NCI-H226 (cell line): ENCODE measurements at places on chromosomes 5 and 9.
A peak's percentile ranks its signal among the peaks of the same experiment; 100 is the strongest.

- no peak for DNase-seq
Observed at GRCh38 chr5:26329562-26330189, 708.7 kb downstream of the CDH9 start.

GRCh38 chr9:70085241-70085640 is 41.6 kb downstream of the MAMDC2 start:
- DNase-seq = no peak

GRCh38 chr5:36273809-36274526 is 27.7 kb downstream of the RANBP3L start:
- DNase-seq = no peak

DNA sequence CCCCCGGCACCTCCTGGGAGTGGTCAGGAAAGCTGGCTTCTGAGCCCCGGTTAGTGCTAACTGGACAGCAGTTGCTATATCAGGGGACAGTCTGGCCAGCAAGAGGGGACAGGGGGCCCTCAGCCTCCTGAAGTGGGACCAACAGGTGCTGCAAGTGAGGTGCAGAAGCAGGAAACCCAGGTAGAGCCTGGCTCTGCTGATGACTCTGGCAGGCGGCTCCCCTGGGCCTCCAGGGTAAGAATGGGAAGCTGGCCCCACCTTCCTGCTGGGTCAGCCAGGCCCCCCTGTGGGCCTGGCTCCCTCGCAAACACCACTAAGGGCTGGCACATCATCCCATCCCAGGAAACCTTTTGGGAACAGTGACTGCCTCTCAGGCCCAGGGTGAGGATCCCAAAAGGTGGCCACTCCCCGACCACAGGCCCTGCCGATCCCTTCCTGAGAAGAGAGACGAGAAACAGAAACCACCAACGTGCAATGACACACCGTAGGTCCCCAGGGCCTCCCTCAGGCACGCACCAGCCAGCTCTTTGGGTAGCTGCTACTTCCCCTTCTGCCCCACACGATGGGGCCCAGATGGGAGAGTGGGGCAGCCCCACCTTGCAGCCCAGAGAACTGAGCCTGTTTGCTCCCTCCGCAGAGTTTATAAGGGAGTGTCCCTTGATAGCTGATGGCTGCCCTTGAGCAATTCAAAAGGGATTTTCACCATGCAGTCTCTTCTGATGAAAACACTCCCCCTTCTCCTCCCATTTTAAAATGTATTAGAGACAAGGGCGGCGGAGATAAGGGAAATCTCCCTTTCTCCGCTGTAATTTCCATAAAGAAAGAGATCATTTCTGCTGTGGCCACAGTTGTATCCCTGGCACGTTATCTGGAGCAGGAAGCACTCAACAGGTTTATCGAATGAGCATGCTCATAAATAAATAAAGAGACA is 76.8 kb downstream of the STK10 start:
- DNase-seq = peak; percentile 90

- no peak for DNase-seq
Observed at GRCh38 chr9:129497813-129498450, 123.0 kb downstream of the C9orf50 start.

DNA sequence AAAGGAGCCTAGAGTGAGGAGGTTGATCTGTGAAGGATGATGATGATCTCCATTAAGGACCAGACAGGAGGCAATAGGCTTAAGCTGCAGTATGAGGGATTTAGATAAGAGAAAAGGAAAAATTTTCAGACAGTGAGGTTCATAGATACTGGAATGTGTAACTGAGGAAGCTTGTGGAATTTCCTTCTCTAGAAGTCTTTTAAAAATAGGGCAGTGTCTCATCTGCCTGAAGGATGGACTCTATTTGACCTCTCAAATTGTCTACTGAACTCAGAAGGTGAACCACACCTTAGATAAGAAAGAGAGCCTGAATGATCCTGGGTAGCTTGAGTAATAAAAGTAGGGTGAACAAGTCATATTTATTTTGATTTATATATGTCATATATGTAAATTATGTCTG is 148.2 kb upstream of the CDKN2B start:
- DNase-seq = peak; percentile 47

GRCh38 chr9:113682297-113682771 is 193.8 kb upstream of the ZNF618 start:
- DNase-seq = peak; percentile 99

DNA sequence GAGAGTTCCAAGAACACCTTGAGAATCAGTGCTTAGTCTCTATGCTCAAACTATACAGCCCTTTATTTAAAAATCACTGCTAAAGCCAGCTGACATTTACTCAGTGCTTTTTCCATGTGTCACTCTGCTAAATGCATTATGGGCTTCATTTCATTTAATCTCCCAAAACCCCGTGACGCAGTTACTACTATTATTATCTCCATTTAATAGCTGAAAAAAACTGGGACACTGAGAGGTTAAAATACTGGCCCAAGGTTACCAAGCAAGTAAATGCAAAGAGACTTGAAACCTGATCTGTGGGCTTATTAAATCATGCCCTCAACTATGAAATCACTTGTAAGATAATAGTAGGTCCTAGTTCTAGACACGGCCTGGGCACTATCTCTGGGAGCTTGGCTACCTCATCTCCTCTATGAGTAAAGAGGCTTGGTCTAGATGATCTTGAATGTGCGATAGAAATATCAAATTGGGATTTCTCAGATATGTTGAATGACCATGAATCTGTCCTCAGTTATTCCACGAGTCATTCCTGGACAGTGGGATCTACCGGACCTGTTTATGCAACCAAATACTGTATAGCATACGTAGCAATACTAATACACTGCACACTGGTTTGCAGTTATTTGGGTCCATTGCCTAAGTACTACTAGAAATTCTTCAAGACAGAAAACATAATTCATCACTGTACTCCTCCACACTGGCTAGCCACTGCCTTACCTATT is 32.3 kb downstream of the MARCHF11 start:
- DNase-seq = no peak

DNA sequence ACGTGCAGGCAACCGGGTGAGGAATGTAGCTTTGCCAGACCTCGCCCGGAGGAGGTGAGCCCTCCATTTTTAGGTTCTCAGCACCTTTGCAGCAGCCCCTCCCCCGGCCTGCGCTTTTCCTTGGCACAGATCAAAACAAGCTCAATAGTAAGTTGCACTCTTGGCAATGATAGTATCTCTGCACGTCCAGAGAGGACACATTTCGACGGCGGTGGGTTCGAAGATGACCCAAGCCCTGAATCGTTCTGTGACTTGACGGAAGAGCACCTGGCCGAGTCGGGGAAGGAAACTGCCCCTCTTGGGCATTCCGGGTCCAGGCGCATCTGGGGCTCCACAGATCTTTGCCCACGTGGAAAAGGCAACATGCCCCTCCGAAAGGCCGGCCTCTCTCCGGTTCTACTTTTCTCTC is 904 bp downstream of the GDNF start:
- no peak for DNase-seq

DNA sequence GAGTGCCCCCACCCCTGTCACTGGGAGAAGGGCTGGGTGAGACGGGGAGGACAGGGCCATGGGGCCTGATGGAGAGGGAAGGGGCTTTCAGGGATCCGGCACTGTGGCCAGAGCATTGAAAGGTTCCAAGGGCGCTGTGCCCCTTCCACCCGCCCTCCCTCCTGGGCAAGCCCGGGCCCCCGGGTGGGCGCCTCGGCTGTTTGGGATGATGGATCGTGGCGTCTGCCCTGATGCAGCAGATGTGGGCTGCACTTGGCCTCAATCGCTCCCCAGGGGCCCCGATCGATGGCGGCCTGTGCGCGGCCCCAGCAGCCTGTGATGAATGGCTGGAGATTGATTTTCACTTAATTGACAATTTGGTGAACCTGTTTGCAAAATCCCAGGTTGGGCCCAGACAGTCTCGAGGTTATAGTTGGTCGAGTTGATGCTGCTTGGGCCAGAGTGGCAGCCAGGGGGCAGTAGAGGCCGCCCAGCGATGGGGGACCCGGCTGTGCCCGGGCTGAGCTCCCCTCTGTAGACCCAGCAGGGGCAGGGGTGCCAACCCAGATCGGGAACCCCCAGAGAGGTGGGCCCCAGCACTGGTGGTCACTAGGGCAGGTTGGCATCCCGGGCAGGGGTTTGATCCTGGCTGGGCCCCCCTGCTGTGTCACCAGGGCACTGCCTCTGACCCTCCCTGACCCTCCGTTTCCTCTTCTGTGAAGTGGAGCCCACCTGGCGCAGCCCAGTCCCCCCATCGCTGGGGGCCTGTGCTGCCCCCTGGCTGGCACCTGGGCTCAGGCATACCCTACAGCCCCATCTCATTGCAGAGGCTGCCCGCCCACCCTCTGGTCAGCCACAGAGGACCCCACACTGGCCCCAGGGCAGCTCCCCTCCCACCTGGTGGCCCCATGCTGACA is 34.7 kb downstream of the LHX3 start:
- DNase-seq = no peak

GRCh38 chr5:96297867-96298266 is 135.2 kb downstream of the PCSK1 start:
- DNase-seq = peak; percentile 53

GRCh38 chr5:116382032-116382873 is 192.4 kb downstream of the SEMA6A start:
- DNase-seq = no peak

- peak; percentile 30 for DNase-seq
Observed at GRCh38 chr5:120314191-120314590, 149.9 kb upstream of the PRR16 start.

- peak; percentile 90 for DNase-seq
Observed at GRCh38 chr5:10595672-10596309, 31.9 kb downstream of the ANKRD33B start.

GRCh38 chr5:135095052-135095715 is 61.2 kb upstream of the PITX1 start:
- no peak for DNase-seq

- DNase-seq = peak; percentile 20
Observed at GRCh38 chr9:88462191-88462590, 72.8 kb upstream of the NXNL2 start.

DNA sequence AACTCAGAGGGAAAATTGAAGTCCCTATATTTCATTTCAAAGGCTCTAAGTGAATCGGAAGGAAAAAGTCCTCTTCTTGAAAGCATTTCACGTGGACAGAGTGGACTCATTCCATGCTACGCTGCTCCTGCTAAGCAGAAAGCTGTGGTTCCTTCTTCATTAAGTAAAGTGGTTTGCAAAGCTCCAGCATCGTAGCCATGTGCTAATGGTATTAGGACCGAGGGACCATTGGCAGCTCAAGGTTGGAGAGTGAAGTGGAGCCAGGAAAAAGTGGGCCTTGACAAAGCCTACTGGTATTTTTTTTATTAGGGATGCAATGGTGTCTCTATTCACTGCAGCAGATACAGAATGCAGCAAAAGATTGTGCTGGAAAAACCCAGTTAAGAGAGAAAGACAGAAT is 16.4 kb upstream of the SEMA4D start:
- no peak for DNase-seq

GRCh38 chr9:133520121-133520835 is 4.5 kb downstream of the MYMK start:
- DNase-seq = no peak

DNA sequence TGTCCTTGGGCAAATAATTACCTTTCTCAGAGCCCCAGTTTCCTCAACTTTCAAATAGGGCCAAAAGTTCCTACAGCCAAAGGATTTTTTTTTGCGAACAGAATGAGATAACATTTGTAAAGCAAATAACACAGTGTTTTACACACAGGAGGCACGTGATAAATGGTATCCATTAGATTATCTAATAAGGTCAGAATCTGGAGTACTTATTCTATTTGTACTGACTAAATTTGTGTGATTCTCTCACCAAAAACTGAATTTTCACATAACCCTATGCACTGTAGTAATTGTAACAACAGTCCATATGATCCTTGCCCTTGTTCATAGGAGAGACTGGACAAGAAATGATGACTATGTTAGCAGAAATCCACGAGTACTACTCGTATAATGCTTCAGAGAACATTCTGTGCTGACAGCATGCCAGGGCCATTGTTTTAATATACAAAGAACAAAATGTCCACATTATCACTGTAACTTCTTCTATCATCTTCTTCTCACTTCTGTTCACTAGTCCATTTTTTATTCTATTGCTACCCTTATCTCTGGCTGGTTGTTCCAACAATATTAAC is 13.9 kb upstream of the FEM1C start:
- no peak for DNase-seq

DNA sequence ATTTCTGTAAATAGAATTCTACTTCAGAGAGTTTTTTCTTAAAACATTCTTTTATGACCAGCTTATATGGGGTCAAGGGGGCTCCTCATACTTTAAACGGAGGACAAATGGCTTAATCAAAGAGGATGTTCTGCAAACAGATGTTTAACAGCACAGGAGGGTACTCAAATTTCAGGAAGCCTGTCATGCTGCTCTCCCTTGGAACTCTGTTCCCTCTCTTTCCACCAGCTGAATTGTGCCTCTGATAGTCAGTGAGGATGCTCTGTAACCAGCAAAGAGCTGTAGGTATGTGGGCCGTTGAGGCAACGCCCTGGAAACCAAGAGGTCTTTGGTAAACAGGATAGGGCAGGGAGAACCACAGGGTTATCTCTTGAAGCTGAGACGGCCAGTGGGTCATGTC is 161.1 kb downstream of the C5orf15 start:
- DNase-seq = no peak

- DNase-seq = no peak
Observed at GRCh38 chr9:129394886-129395279, 216.8 kb upstream of the IER5L start.

DNA sequence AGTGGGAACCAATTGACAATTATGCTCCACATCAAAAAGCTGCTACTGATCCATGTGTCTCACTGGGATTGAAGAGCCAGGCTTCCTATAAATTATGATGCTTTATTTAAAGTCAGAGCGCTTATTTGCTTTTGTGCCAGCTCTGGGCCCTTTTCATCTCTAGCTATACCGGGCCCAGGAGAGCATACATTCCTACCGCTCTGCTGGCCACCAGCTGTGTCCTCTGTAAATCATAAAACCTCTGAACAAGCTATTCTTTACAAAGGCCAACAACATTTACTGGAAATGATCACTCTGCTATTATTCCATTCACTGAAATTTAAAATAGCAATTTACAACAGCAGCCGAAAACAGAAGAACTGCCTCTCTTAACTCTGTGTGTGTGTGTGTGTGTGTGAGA is 86.6 kb downstream of the ZNF608 start:
- DNase-seq = no peak

- DNase-seq = no peak
Observed at GRCh38 chr5:62935660-62936059, 357.0 kb downstream of the LRRC70 start.

DNA sequence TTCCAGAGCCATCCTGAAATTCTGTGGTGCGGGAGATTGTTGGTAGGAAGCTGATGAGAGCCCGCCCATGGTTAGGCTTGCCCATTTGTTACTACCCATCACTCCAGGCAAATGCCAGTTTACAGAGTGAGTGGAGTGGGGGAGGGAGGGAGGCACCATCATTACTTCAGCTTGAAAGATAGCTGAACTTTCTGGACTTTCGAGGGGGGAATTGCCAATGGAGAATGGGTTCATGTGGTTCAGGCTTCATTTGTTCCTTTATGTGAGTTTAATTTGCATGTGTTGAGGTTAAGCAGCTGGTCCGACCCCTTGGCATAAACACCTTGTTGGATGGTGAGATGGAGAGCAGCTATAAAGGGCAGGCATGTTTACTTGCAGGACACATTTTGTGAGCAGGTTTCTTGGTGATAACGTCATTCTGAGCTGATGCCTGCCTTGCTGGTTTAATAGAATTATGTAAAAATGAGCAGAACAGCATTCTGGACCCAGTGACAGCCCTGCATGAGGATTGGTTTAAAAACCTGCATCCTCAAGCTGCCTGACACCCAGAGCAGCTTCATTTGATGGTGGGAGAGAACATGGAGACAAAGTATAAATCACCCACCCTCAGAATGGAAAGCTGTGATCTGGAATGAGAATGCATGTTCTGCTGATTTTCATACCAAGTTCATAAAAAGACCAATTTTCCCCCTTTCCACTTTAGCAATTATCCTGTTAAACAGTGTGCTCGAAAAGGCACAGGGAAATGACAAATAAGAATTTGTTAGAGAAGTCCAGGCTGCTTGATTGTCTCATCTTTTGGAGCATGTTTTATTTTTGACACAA is 106.3 kb downstream of the TRIO start:
- no peak for DNase-seq
